Activated T-helper 1 cell treated with Interleukin-2 at 50 U/mL for 16 hours (primary cell): ENCODE measurements at places on chromosomes 5 and 9.

GRCh38 chr5:150236313-150236712 lies 46.5 kb downstream of the SLC6A7 start:
- no peak for DNase-seq

GRCh38 chr9:105330201-105330600 lies 85.8 kb downstream of the SLC44A1 start:
- DNase-seq: no peak

GRCh38 chr9:71706176-71706575 lies 62.1 kb downstream of the CEMIP2 start:
- DNase-seq: no peak

DNA sequence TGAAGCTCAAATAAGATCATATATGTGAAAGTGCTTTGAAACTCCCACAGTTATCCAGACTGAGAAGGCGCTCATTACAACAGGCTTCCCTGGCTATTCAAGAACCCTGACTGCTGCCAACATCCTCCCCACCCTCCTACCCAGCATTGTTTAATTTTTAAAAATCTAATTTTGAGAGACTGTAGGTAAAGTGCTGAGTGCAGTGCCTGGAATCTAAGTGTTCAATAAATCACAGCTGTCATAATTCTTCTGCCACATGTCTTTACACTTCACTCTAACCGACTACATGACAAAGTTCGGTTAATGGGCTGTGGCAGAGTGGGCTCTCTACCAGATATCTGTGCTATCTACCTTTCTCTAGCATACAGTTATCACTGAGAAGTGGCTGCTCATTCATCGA lies 255.6 kb upstream of the C9orf72 start:
- DNase-seq: no peak

GRCh38 chr5:28215091-28215490 lies 1176.7 kb upstream of the CDH9 start:
- no peak for DNase-seq

GRCh38 chr5:174101195-174101730 lies 55.8 kb downstream of the NSG2 start:
- DNase-seq: no peak

DNA sequence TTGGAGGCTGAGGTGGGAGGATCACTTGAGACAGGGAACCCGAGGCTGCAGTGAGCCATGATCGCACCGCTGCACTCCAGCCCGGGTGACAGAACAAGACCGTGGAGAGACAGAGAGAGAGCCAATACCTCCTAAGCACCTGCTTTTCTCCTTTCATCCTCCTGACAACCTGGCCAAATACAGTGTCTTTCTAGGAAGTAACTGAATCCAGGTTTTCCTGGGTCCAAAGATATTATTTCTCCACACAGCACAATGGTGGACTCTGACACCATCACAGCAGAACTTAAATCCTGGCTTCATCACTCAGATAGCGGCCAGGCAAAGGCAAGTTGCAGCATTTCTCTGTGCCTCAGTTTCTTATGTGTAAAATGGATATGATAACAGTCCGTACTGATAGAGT lies 21.9 kb downstream of the DUSP1 start:
- DNase-seq: no peak

- no peak for DNase-seq
Observed at GRCh38 chr5:163135849-163136248, 301.5 kb upstream of the CCNG1 start.

DNA sequence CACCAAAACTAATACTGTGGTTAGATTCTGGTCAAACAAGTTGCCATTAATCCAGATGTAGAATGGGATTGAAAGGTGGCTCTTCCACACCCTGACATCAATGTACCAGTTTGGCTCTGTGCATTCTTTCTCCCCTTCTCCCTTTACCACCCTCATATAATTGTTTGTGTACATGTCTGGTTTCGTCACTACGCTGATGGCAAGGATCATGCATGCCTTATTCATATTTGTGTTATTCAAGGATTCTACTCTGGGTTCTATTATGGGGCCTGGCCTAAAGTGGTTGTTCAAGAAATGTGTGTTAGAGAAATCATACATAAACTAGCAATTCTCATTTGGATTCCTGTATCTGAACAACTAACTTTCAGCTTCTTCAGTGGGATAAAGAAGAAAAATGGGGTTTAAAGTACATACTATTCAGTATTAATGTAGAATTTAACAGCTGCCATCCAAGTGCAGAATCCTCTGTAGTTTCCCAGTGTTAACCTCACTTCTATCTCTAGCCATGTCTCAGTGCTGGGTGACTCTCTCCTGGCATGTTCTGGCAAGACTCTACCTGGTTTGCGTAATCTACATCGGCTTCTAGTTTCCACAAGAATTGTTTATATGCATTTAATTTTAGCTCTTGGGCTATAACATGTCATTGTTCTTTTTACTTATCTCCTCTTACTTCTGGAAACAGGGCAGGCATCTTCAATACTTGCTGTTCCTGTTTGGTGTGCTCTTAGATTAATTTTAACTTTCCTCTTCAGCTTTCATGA lies 27.9 kb upstream of the CDKN2B start:
- no peak for DNase-seq

DNA sequence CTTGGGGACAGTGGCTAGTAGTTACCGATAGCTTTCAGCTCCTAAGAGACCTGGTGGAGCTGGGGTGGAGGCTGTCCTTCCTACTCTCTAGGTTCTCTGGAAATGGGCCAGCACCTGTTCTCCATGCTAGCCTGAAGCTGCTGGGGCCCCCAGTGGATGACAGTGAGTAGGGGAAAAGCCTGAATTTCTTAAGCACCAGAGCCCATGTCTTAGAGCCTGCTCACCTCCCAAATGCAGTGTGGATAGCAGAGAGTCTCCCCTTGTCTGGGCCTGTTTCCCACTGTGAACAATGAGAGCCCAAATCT lies 105.8 kb downstream of the DAB2IP start:
- no peak for DNase-seq

DNA sequence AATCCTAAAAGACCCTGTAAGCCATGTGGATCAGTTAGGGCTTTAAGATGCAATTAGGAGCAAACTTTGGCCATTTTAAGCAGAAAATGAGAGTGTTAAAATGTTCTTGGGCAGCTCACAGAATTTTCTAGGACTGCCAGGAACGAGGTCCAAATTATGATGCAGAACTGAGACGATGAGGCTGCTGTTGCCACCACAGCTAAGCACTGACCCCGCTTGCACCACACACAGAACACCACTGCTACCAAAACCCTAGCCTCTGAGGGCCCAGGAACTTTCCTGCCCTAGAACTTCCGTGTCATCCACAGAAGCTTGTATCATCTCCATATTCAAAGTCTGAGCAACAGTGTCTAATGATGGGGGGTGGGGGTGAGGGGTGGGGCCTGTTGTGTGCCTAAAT lies 41.0 kb upstream of the PCSK1 start:
- no peak for DNase-seq

DNA sequence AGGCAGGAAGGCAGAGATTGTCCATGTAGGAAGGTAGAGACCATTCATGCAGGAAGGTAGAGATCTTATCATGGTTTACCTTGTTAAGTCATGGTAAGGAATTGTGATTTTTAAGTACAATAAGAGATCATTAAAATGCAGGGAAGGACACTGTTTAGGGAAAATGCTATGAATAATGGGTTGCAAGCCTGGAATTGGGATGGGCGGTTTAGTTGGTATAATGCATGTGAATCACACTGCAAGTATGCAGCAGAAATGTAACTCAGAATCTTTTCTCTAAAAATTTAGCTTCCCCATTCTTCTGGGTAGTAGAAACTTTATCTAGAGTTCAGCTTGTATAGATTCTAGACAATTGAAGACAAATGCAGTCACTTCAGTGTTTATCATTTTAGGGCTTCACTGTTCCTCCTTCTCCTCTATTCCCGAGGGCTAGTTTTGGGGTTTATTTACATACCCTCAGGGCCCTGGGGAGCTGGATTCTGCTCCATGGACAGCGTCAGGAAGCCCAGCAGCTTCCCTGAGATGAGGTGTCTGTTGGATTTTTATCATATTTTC lies 212.0 kb downstream of the SREK1 start:
- no peak for DNase-seq

- DNase-seq: no peak
Observed at GRCh38 chr5:177988989-177989625, 6.9 kb downstream of the PROP1 start.

- DNase-seq: no peak
Observed at GRCh38 chr9:97990259-97990658, 7.1 kb downstream of the ANP32B start.

GRCh38 chr5:117587111-117587510 lies 1012.5 kb upstream of the SEMA6A start:
- DNase-seq: no peak

GRCh38 chr9:655875-656274 lies 185.6 kb upstream of the DMRT1 start:
- DNase-seq: no peak

- no peak for DNase-seq
Observed at GRCh38 chr5:156329171-156329611, 2.2 kb downstream of the SGCD start.

- no peak for DNase-seq
Observed at GRCh38 chr9:34571481-34571810, 18.1 kb downstream of the CNTFR start.

DNA sequence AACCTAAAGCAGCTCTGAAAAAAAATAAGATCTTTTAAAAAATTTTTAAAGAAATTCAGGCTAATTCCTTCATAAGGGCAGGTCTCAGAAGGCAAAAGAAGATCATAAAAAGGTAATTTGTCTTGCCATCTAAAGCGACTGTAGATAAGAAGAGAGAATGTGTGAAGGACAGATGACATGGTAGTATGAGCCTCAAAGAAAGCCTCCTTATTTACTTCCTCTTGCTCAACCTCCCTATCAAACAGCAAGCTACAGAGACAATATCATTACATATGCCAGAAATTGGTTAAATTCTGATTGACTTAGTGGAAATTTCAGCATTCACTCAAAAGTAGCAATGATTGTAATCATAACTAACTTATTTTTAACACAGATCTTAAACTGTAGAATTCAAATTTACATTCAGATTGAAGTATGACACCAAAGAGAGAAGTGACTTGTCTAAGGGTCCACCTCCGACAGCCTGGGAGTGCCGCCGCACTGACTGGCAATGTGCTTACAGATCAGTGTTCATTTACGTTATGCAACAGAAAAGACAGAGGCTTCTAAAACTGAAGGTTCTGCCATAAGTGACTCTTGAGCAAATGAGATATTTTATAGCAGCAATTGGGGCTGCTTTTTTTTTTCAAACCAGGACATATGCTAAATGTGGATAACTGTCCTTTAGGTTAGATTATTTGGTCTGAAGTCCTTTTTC lies 132.0 kb downstream of the CEMIP2 start:
- no peak for DNase-seq

DNA sequence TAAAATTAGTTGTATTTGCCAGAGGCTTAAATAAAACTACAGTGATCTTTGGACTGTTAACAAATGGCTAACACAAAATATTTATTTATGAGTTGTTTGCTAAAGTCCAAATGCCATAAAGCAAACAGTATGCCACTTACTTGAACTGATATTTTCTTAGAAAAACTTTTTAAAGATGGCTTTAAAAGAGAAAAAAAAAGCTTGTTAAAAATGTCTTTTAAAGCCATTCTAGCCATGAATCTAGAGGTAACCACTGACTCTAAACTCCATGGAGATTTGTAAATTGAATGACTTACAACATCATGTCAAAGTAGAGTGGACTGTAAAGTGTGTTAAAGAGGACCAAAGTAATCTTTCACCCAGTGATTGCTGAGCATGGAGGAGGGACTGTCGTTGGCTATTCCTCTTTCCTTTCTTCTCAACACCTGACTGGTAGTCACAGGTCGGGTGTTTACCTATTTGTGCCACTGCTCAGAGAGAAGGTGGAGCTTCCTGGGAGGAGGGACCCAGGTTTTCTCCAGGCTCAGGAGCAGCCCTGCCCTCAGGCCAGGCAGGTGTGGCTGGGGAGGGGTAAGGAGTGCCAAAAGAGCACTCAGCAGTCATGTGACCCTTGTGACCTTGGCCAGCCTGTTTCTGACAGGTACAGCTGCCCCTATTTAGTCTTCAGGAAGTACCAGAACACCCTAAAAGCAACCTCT lies 69.1 kb upstream of the TJP2 start:
- no peak for DNase-seq

DNA sequence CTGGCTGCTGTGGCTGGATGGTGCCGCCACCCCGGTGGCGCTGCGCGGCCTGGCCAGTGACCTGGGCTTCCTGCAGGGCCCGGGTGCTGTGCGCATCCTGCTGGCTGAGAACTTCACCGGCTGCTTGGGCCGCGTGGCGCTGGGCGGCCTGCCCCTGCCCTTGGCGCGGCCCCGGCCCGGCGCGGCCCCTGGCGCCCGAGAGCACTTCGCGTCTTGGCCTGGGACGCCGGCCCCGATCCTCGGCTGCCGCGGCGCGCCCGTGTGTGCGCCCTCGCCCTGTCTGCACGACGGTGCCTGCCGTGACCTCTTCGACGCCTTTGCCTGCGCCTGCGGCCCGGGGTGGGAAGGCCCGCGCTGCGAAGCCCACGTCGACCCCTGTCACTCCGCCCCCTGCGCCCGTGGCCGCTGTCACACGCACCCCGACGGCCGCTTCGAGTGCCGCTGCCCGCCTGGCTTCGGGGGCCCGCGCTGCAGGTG lies 17.5 kb downstream of the CRB2 start:
- DNase-seq: no peak

- DNase-seq: no peak
Observed at GRCh38 chr9:125613141-125613540, 93.9 kb downstream of the MAPKAP1 start.

DNA sequence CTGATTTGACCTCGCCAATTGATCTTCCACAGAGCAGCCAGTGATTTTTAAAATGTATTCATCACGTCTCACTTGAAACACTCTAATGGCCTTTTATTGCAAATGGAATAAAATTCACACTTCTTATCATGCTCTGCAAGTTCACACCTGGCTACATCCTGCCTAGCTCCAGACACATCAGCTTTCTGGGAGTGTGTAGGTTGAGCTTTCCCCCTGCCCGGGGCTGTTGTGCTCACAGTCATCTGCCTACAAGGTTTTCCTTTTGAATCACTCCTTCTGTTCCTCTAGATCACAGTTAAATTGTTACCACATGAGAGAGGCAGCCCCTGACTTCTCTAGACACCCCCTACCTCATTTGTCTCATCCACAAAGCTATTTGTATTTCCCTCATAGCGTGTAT lies 674.5 kb downstream of the PRELID2 start:
- no peak for DNase-seq

DNA sequence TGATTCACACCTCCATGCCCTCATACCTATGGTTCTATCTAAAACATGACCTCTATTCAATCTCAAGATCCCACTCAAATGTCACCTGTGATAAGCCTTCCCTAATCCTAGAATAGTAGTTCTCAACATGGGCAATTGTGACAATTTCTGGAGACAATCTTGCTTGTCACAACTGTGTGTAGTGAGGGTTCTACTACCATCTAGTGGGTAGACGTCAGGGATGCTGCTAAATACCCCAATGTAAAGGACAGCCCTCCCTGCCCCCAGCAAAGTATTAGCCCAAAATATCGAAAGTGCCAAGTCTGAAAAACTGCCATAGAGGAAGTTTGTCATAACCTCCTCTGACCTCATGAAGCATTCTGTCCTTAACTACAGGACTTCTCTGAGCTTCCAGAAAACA lies 32.0 kb downstream of the TBCA start:
- DNase-seq: no peak

GRCh38 chr5:144395704-144396103 lies 225.0 kb downstream of the KCTD16 start:
- DNase-seq: no peak
